ENCODE measurements at places on chromosomes 13 and 19. TPM values are rescaled to one million over a fixed set of nuclear protein-coding genes. Genes with fewer than 3 reads are reported as not detected.

GRCh38 chr19:13995017-13995728 is 10.9 kb downstream of the RFX1 start:
- DNase-seq = no peak
- no peak overlapping the region for H3K27ac ChIP-seq
- no peak overlapping the region for H3K4me3 ChIP-seq
- no peaks in the 10 kb centered on the region for H3K27me3 ChIP-seq

- DNase-seq = no peak
- peaks cover 37% of the 10 kb centered on the region for H3K4me1 ChIP-seq
- peak overlapping the region; percentile 60 for H3K27ac ChIP-seq
- H3K27me3 ChIP-seq = no peaks in the 10 kb centered on the region
- H3K4me3 ChIP-seq = peak overlapping the region; percentile 98
Measured at GRCh38 chr19:14414926-14415690, 4.0 kb downstream of the DDX39A start.

GRCh38 chr13:35927567-35928021 is 203.6 kb downstream of the DCLK1 start:
- no peaks in the 10 kb centered on the region for H3K27me3 ChIP-seq
- H3K4me3 ChIP-seq = no peak overlapping the region
- H3K27ac ChIP-seq = no peak overlapping the region
- no peaks in the 10 kb centered on the region for H3K36me3 ChIP-seq
- no peak for DNase-seq

Gene SNRPA
- 245 TPM for total RNA-seq

GRCh38 chr13:102097708-102098107 is 304.1 kb downstream of the FGF14 start:
- H3K27ac ChIP-seq = no peak overlapping the region
- no peak overlapping the region for H3K4me3 ChIP-seq
- no peaks in the 10 kb centered on the region for H3K4me1 ChIP-seq
- no peak for DNase-seq

GRCh38 chr19:10000171-10000826 is 10.0 kb downstream of the COL5A3 start:
- DNase-seq = peak; percentile 43
- H3K4me1 ChIP-seq = peaks cover 5% of the 10 kb centered on the region
- peaks cover 12% of the 10 kb centered on the region for H3K27me3 ChIP-seq

Gene PNMA8B
- not detected for total RNA-seq

DNA sequence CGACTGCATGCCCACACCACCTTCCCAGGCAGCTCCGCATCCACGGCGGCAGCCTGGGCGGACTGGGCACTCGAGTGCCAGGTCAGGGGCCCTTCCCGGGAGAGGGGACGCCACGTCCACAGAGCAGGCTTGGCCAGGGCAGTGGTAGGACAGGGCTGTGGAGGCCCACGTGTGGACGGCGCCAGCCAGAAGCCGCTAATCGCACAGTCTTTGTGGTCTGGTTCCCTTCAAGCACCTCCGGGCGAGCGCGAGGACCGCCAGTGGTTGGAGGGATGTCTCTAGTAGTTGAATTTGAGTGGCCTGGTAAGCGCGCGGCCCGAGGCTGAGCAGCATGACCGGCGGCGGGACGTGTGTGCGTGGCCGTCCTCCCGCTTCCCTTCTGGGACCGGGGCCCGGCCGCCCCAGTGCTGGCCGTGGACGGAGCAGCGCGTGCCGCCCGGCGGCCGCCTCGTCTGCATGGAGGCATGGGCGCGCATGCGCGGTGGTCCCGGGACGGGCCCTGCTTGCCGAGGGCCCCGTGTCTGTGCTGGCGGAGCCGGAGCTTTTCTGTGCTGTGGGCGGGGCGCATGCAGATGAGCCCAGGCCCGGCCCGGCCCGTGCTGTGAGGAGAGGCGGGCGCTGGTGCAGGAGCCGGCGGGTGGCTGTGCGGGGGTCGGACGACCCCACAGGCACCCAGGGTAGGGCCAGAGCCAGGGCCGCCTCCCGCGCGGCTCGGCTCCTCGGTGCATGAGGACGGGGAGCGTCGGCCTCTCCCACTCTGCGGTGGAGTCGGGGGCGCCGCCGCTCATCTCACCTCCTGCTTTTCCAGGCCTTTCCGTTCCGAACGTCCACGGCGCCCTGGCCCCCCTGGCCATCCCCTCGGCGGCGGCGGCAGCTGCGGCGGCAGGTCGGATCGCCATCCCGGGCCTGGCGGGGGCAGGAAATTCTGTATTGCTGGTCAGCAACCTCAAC is 8.6 kb downstream of the PTBP1 start:
- peaks cover 8% of the 10 kb centered on the region for H3K4me1 ChIP-seq
- no peak overlapping the region for H3K4me3 ChIP-seq
- DNase-seq = no peak
- H3K36me3 ChIP-seq = peaks cover 46% of the 10 kb centered on the region

Gene KLK14
- 0.64 TPM for total RNA-seq

DNA sequence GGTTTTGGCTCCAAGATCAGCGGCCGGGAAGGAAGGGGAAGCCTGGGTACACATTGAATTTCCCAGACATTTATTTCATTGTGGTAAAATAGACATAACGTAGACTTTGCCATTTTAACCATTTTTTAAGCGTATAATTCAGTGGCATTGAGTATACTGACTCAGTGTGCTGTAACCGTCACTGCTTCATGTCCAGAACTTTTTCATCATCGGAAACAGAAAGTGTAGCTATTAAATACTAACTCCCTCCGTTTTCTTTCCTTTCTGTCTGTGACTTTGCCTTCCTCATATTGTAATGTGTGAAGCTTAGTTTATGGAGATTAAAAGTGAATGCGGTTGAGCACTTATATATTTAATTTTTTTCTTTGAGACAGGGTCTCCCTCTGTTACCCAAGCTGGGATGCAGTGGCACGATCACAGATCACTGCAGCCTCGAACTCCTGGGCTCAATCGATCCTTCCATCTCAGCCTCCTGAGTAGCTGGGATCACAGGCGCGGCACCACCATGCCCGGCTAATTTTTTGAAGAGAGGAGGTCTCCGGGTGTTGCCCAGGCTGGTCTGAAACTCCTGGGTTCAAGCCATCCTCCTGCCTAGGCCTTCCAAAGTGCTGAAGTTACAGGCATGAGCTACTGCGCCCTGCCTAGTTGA is 1.4 kb downstream of the HNRNPM start:
- peak overlapping the region; percentile 66 for H3K27ac ChIP-seq
- DNase-seq = no peak
- H3K4me3 ChIP-seq = peak overlapping the region; percentile 87
- peaks cover 44% of the 10 kb centered on the region for H3K4me1 ChIP-seq
- H3K36me3 ChIP-seq = peaks cover 17% of the 10 kb centered on the region

DNA sequence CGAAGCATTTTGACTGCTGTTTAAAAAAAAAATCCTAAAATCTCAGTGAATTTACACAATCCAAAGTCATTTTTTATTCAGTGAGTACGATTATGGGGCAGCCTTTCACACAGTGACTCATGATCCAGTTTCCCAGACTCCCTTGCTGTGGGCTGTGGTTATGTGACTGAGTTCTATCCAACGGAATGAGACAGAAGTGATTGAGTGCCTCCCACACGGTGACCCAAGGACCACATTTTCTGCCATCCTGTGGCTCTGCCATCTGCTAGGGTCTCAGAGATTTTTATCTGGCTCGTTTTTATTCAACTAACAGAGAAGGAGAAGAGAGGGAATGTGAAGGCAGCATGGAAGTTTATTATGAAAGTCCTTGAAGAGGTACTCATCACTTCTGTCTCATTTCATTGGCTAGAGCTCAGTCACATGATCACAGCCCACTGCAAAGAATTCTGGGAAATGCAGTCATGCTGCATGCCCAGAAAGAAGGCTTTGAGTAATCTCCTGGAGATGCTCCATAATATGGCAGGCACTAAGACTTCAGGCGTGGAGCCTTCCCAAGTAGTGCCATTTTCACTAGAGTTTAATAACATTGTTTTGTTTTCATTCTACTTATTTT is 999.4 kb downstream of the UQCRFS1 start:
- no peak overlapping the region for H3K4me3 ChIP-seq
- no peak for DNase-seq
- no peak overlapping the region for H3K27ac ChIP-seq
- no peaks in the 10 kb centered on the region for H3K4me1 ChIP-seq
- no peaks in the 10 kb centered on the region for H3K36me3 ChIP-seq
- H3K27me3 ChIP-seq = peaks cover 2% of the 10 kb centered on the region

Gene KCNC3
- 23.7 TPM for total RNA-seq

Gene YJEFN3
- 13.6 TPM for total RNA-seq

Gene PRR19
- 1.0 TPM for total RNA-seq

GRCh38 chr19:40147693-40148347 is 43.4 kb upstream of the MAP3K10 start:
- no peak overlapping the region for H3K4me3 ChIP-seq
- H3K27me3 ChIP-seq = no peaks in the 10 kb centered on the region
- no peak for DNase-seq
- H3K4me1 ChIP-seq = peaks cover 37% of the 10 kb centered on the region

DNA sequence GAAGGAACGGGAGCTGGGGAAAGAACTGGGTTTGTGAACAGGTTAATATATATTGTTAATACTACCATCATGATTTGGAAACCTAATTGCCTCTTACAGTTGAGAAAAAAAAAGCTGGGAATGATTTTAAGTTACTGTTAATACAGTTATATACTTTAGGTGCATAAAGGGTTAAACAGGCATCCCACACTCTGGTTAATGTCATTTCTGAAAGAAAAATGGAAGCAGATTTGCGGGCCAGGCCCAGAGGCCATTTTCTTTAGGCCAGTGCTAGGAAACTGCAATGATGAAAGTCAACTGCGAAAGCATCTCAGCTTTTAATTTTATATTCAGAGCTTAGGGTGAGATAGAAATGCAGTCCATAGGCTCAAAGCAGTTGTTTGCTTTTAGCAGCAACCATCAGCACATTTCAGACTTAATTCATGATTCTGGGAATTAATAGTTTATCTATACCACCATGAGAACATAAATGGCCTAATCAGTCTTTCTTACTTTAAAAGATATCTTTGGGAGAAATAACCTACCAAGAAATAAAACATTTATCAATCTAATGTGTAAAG is 592.8 kb downstream of the GPC6 start:
- no peak overlapping the region for H3K27ac ChIP-seq
- H3K27me3 ChIP-seq = no peaks in the 10 kb centered on the region
- H3K4me1 ChIP-seq = no peaks in the 10 kb centered on the region
- no peak for DNase-seq
- H3K36me3 ChIP-seq = no peaks in the 10 kb centered on the region

GRCh38 chr13:40672765-40673397 is 6.4 kb upstream of the FOXO1 start:
- H3K27me3 ChIP-seq = no peaks in the 10 kb centered on the region
- DNase-seq = no peak
- peaks cover 4% of the 10 kb centered on the region for H3K36me3 ChIP-seq
- no peak overlapping the region for H3K27ac ChIP-seq
- no peak overlapping the region for H3K4me3 ChIP-seq

Gene PLPP2
- 0.16 TPM for total RNA-seq

DNA sequence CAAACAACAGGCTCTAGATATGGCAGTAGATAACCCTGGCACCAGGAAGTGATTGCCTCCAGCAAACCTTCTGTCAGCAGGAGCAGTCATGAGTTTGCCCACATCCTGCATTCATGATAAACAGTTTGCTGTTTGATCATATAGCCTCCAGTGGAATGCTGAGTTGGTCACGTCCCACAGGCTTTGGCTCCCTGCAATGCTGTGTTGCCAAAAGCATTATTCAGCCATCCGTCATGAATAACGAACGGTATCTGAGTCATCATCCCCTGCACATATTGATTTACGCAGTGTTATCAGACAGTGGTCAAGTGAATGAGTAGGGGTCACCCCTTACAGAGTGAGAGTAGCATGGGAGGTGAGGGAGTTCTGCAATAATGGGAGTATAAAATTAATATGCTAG is 21.9 kb upstream of the ZNF432 start:
- DNase-seq = no peak
- peaks cover 83% of the 10 kb centered on the region for H3K36me3 ChIP-seq
- no peaks in the 10 kb centered on the region for H3K27me3 ChIP-seq
- H3K4me1 ChIP-seq = no peaks in the 10 kb centered on the region

DNA sequence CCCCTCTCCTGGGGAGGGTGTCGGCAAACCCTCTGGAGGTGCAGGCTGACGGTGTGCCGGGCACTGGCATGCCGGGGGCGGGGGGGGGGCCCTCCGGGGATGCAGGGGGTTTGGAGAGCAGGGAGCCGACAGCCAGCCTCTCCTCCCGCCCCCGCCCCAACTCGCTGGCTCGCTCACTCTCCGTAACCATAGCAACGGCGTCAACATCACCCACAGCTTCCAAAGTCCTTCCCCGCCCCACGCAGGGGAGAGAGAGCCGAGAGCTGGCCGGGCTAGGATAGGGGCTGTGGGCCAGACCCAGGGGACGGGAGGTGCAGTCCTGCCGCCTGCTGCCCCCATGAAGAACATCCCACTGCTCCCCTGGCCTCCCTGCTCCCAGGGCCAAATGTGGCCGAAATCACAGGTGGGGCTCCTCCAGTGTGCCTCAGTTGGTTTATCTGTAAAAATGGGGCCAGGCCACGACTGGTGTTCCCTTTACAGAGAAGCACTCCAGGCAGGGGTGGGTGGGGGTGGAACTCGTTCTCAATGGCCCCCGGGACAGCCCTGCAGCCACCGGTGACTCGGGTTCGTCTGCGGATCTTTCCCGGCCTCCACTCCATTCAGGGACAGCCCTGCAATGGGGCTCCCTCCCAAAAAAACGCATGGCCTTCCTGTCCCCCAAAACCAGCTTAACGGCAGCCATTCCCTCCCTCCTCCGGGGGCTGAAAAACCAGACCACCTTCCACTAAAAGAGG is 3.2 kb downstream of the KLF16 start:
- DNase-seq = no peak
- peaks cover 2% of the 10 kb centered on the region for H3K36me3 ChIP-seq
- no peak overlapping the region for H3K27ac ChIP-seq
- peaks cover 2% of the 10 kb centered on the region for H3K27me3 ChIP-seq

Gene ZNF829
- total RNA-seq = 5.3 TPM

Gene TLE6
- 0.83 TPM for total RNA-seq

DNA sequence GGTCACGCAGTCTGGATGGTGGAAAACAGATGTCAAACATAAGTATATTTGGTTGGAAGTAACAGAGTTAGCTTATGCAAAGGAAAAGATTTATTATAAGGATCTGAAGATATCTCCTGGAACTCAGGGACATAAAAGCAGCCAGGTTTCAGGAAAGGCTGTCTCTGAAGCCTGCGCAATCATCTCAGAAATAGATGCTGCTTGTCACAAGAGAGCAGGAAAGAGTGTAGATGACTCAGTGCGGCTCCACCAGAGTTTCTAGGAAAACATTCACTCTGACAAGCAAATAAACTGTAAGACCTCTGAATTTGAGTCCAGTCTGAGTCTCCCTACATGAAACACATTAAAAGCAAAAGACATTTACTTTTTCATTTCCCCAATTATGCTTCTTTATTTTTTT is 220.4 kb upstream of the HTR2A start:
- H3K27ac ChIP-seq = no peak overlapping the region
- no peaks in the 10 kb centered on the region for H3K36me3 ChIP-seq
- H3K27me3 ChIP-seq = peaks cover under 1% of the 10 kb centered on the region
- DNase-seq = no peak
- H3K4me1 ChIP-seq = peaks cover 16% of the 10 kb centered on the region

- no peaks in the 10 kb centered on the region for H3K4me1 ChIP-seq
- H3K27ac ChIP-seq = no peak overlapping the region
- H3K27me3 ChIP-seq = peaks cover 4% of the 10 kb centered on the region
Measured at GRCh38 chr13:32001154-32001768, 30.3 kb upstream of the FRY start.

Gene BICRA
- total RNA-seq = 13.5 TPM
